Fibroblast of the aortic adventitia (primary cell): ENCODE measurements at places on chromosomes 4 and X. TPM values are rescaled to one million over a fixed set of nuclear protein-coding genes. Genes with fewer than 3 reads are reported as not detected.
A peak's percentile ranks its signal among the peaks of the same experiment; 100 is the strongest.

The ITIH6 gene
- not detected in 2 replicates for total RNA-seq

- peak; percentile 89 for DNase-seq
Observed at GRCh38 chr4:53676402-53676871, 85.2 kb upstream of the LNX1 start.

The LNX1 gene
- total RNA-seq = 1.6 and 3.5 TPM in 2 replicates

GRCh38 chr4:102687982-102688433 lies 72.8 kb downstream of the MANBA start:
- no peak for DNase-seq

The PABPC4L gene
- total RNA-seq = 2.2 and 2.6 TPM in 2 replicates

DNA sequence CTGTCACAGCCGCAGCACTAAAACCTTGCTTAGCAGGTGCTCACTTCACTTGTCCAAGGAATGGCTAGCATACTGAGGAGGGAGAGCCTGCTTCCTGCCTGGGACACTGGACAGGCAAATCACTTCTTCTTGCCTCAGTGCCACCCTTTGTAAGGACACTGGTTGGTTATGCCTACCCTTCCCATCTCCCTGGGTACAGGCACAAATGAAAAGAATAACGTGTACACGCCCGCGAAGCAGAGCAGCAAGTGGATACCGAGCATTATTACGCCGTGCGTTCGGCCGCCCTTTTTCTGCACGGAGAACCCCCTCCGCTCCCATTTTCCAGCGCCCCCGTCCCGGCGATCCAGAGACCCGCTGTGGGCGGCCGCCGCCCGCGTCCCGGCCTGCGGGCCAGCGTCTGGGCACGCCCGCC lies 338 bp upstream of the KLHL2 start:
- DNase-seq = peak; percentile 33

GRCh38 chr4:576245-576821 lies at the start of gene TMEM271:
TMEM271 (minus strand) TSS chr4:576295; CDS start chr4:576062, 233 bp downstream.
- DNase-seq = no peak

The AVPR2 gene
- not detected in 2 replicates for total RNA-seq

DNA sequence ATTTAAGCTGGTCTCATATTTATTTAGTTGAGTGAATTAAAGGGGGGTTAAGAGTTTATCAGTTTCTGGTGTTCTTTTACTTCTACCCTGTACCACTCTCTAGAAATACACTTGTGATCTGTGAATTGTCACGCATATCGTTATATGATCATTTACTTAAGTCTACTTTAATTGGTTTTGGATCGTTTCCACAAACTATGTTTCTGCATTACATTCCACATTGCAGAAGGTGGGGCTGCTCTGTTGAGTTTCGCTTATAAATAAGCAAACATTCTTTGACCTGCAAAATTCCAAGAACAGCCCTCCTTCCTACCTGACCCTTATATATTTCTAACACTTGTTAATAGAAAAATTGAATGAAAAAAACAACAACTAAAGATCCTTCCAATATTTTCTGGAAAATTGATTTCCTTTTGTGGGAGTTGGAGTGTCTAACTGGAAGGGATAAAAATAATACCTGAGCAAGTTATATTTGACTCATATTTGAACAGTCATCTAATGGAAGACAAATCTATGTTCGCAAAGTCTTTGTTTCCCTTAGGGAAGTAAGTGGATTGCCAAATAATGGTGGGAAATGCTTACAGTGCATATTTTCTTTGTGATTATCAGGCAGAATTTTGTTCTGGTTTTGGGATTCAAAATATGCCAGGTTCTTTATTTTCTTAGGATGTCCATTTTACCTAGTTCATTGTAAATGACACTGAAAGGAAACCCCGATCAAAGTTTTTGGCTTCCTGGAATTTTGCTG lies 152.7 kb downstream of the RELL1 start:
- no peak for DNase-seq

The SPANXN4 gene
- total RNA-seq = not detected in 2 replicates

GRCh38 chrX:13990126-13990800 lies 39.4 kb downstream of the GEMIN8 start:
- no peak for DNase-seq

- DNase-seq = no peak
Observed at GRCh38 chr4:155675709-155676429, 9.2 kb downstream of the GUCY1A1 start.

DNA sequence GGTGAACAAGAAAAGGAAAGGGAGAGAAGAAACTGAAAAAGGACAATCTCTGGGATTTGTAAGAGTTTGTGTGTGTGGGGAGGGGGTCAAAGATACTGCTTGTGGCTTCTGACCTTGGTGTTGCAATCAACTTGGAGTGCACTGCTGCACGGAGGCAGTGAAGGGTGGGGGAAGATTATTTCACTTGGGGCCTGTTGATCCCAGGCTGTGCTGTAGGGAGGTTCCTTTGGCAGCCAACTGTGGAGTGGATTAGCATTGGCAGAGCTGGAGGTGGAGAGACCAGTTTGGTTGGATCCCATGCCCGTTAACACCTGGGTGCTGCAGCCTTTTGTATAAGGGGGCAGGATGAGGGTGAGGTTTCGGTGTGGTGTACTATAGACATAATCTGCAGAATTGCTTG lies 38.2 kb downstream of the AFF1 start:
- peak; percentile 14 for DNase-seq

DNA sequence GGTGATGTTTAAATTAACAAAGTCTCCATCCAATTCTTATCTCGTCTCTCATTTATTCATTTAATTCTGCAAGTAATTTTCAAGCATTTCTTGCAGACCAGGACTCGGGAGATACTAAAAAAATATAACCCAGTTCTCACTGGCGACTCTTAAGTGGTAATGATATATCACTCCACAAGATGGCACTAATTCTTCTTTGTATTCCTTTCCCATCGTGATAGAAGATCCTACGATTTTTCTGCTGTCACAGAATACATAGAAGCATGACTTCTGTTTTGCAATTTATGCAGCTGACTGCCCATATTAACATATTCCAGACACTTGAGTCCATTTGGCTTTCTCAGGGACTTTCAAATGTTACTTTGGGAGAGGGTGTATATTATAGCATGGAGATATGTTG lies 64.0 kb upstream of the FGF13 start:
- peak; percentile 61 for DNase-seq

DNA sequence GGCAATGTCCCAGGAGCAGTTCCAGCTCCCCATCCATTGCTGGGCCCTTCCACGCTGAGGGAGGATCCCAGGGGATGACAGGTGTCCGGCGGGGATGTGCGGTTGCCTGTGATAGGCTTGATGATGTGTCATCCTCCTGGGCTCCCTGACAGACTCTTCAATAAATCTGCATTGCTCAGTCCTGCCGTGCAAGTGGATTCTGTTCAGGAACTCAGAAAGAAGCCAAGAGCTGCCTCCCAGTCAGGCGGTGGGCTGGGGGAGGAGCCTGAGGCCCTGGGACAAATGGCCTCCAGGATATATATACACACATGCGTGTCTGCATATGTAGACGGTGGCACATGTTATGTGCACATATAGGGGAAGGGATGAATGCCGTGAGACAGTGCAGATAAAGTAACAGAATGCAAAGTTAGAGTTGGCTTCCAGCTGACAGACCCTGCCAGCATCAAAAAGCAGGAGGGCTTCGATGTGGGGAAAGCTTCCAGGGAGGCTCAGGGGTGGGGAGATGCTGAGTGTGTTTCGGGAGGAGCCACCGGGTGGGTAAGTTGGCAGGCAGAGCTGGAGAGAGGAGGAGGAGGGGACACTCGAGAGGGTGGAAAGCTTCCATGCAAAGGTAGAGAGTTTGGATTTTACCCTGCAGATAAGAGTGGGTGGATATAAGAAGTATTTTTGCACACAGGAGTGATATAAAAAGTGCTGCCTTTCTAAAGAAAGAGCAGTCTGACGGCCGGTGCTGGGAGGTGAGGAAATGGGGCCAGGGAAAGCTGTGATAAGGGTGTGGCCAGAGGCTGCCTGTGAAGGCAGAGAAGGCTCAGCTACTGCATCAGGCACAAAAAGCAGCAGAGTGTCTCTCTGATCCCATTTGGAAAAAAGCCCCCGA lies 28.5 kb upstream of the CRMP1 start:
- no peak for DNase-seq

The STOX2 gene
- 1.1 and 1.5 TPM in 2 replicates for total RNA-seq

The SPANXN1 gene
- not detected in 2 replicates for total RNA-seq

DNA sequence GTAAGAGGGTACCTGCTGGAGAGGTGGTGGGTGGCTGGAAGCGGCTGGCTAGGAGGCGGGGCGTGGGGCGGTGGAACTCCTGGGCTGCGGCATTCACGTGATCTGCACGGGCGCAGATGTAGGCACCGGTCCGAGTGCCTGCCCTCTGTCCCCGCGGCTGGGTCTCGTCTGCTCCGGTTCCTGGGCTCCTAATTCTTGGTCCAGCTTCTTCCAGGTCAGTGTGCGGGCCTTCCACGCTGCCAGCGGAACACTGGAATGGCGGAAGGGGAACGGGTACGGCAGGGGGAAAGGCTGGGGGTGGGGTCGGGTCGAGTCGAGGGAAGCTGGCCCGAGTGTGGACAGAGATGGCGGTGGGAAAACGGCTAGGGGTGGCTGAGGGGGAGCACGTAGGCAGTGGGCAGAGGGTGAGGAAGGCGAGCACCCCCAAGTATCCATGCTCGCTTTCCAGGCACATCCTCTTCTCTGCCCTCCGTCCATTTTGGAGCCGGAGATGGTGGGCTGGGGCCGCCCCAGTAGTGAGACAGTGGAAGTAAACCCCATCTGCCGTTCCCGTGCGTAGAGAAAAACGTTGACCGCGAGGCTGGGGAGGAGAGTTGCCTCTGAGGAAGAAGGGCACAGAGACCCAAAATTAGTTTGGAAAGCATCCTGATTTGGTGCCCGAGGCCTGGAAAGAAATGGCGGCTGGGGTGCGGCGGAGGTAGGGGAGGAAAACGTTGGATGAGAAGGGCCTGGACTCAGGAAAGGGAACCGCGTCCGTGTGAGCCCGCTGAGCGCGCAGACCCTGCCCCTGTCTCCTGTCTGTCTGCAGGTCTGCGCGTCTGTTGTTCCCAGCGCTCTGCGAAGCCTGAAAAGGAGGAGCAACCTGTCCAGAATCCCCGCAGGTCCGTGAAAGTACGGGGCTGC lies at the start of gene TCEAL4:
TSS of gene TCEAL4 (plus strand) at position 105 of the 903 bp plus-strand sequence. CDS start 1,161 bp downstream, outside the sequence.
- peak; percentile 21 for DNase-seq

The PPP1R2C gene
- total RNA-seq = not detected in 2 replicates

- DNase-seq = no peak
Observed at GRCh38 chrX:47690175-47690574, 31.2 kb upstream of the UXT start.

DNA sequence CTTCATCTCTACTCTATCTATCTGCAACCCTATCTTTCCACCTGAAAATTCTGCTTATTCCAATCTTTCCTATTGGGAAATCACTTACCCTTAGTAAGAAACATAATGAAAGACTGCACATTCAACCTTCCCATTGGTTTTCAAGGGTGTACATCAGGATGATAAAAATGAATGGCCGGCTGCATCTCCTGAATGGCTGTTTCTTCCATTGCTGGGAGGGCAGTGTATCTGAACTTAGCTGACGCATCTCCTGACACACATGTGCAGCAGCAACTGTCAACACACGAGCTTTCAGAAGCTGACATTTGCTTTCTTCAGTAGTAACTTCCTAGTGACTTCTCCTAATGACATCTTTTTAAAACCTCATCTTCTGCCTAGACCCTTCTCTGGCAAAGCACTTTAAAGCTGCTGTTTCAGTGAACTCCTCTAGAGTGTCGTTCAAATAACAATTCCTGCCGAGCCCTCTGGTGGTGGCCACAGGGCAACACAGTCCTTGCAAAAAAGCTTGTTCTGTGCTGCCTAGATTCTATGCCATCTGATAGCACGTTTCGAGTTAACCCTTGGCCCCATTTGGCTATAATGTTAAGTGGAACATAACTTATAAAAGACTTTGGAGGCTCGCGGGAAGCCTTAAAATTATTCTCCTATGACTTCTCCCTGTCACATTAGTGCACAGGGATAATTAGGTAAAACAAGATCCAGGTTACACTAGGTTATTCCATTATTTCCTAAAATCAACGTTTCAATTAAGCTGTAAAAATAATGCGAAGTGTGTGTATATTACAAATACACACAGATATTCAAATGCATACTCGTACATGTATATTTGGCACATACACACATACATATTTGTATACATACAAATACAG lies 2340.7 kb downstream of the PCDH7 start:
- DNase-seq = peak; percentile 31

GRCh38 chr4:43742083-43742482 lies 706.5 kb downstream of the KCTD8 start:
- DNase-seq = no peak

The HAND2 gene
- total RNA-seq = 31.3 TPM in 2 replicates

DNA sequence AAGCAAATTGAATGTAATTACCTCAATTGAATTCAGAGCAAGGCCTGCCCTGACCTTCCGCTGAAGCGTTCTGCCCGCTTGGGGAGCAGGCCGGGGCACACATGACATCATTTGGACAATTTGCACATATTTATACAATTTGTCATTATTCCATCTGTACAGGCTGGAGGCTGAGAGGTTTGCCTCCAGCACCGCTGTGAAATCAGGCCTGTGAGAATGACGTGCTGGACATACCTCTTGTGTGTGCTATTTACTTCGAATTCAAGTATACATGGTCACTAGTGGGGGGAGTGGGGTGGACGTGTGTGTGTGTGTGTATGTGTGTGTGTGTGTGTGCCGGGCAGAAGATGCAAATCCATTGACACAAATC lies 285.6 kb downstream of the SHOX start:
- DNase-seq = no peak
